ENCODE measurements at places on chromosomes 12 and 14. TPM values are rescaled to one million over a fixed set of nuclear protein-coding genes. Genes with fewer than 3 reads are reported as not detected.

DNA sequence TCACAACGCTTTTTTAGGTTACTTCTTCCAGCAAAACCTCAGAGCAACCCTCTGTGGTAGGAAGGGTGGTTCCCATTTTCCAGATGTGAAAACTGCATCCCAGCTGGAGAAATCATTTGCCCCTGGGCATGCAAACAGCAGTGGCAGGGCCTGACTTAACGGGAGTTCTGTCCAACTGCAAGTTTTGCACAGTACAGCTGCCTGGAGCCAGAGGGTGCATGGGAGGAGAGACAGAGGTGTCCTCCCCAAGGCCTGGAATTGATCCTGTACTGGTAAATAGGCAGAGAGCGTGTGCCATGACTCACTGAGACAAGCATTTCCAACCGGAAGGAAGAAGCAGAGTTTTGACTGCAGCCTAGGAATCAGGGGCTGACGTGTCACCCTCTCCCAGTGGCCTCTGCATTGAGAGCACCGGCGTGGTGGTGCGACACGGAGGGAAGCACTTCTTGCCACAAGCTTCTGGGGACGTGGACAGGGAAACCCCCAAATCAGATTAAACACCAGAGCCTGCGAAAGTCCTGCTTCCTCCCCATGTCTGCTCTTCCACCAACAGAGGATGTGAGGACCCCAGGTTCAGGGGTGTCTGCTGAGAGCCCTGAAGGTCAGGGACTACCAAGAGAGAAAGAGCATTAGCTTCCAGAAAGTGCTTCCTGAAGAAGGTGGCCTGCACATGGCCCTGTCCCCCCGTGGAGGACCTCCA, 19.0 kb upstream of the SERPINA4 start:
- peak; percentile 54 for DNase-seq
- H3K4me3 ChIP-seq: no peak overlapping the region
- peaks cover 14% of the 10 kb centered on the region for H3K4me1 ChIP-seq

- no peaks in the 10 kb centered on the region for H3K36me3 ChIP-seq
- no peak for DNase-seq
- H3K4me3 ChIP-seq: no peak overlapping the region
- H3K27me3 ChIP-seq: no peaks in the 10 kb centered on the region
- peak overlapping the region; percentile 79 for H3K27ac ChIP-seq
- peaks cover 44% of the 10 kb centered on the region for H3K4me1 ChIP-seq
Measured at GRCh38 chr12:2302711-2303580, 250.2 kb downstream of the CACNA1C start.

DNA sequence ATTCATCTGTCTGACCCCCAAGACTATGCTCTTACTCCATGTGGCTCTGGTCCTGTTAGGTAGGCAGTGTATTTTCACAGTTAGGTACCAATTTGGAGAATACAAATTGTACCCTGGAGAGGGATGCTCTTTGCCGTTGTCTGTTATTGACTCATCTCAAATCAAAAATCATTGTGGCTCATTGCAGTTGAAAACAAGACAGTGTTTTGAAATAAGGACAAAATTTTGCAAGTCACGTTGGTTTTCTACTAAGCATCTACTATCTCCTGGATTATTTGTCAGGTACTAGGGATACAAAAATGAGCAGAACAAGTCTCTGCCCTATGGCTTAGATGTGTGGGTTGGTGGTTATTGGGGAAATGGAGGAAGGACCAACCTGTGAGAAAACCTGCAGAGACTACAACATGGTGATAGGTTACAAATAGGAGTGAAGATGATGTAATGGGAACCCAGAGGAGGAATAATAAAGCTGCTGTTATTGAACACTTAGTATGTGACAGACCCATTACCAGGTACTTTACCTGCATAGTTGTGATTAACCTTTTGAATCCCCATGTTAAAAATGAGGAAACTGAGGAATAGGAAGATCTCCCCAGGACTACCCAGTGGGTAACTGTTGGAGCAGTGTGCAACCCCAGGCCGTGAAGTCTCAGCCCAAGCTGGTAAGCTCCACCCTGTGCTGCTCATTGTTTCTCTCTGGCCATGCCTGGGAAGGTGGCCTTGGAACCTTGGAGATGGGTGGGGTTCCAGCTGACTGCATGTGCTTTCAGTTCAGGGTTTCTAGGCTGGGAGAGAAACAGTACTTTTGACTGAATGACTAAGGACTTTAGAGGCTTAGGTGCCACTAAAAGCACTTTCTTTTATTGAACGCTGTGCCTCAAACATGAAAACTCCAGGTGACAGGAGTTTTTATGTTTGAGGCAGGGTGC, 72.9 kb upstream of the SRSF5 start:
- no peaks in the 10 kb centered on the region for H3K27me3 ChIP-seq
- H3K4me1 ChIP-seq: peaks cover 54% of the 10 kb centered on the region
- no peak overlapping the region for H3K4me3 ChIP-seq

DNA sequence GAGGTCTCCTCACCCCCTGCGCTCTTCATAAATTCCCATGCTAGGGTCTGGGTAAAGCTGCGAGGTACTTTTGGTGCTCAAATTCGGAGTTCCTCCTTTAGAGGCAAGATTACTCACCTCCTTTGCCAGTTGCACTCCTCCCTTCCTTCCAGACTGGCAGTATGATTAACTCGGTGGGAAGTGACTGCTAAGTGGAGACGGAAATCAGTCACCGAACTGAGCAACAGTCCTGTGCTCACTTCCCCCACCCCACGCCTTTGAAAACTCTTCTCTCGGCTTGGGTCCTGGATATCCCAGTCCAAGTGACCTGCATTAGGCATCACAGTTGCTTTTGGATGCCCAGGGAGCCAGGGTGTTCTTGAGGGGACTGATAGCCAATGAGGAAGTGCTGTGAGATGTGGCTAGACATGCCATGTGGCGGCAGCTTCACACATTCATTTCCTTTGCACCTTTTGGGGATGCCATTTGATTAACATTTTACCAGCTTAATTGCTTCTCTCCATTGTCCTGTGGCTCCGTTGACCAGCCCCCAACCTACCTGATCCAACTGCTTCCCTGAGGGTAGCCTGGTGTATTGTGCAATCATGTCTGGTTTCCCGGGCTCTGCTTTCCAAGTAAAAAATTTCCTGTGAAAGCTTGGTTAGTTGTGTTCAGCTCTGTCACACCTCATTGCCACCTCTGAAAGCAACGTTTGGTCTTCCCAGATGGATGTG, 840 bp downstream of the PNP start:
- H3K4me1 ChIP-seq: peaks cover 11% of the 10 kb centered on the region
- peaks cover 19% of the 10 kb centered on the region for H3K36me3 ChIP-seq
- peak overlapping the region; percentile 70 for H3K4me3 ChIP-seq
- H3K27me3 ChIP-seq: no peaks in the 10 kb centered on the region
- H3K27ac ChIP-seq: peak overlapping the region; percentile 89
- DNase-seq: no peak

DNA sequence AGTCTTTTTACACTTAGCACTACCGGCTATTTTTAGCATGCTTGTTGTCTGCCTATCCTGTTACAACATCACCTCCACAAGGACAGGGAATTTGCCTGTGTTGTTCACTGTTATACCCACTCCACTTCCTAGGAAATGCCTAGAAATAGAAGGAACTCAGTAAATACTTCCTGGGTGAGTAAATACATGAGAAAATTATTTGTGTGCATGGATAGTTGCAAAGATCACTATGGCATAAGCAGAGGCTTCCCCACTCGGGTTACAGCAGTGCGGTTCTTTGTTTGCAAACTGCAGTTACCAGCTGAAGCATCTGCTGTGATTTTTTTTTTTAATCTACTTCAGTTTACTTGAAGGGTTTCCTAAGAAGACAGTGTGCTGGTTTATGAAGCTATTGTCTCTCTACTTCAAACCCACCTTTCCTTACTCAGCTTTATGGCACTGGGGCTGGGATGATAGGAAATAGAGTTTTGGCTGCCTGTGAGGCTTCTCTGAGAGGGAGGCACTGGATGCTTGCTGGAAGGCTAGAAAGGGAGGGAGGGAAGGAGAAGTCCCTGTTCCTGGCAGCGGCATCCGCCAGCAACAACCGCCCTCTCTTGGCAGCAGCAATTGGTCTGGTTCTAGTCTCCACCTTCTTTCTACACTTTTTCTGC, 29.0 kb downstream of the PDE6H start:
- no peak overlapping the region for H3K4me3 ChIP-seq
- H3K27me3 ChIP-seq: no peaks in the 10 kb centered on the region
- H3K36me3 ChIP-seq: no peaks in the 10 kb centered on the region
- DNase-seq: no peak
- H3K4me1 ChIP-seq: peaks cover 15% of the 10 kb centered on the region

- DNase-seq: no peak
- no peaks in the 10 kb centered on the region for H3K36me3 ChIP-seq
- H3K27me3 ChIP-seq: no peaks in the 10 kb centered on the region
- no peak overlapping the region for H3K27ac ChIP-seq
- H3K4me3 ChIP-seq: no peak overlapping the region
Measured at GRCh38 chr12:107360482-107360881, 267.1 kb upstream of the CRY1 start.

- no peak for DNase-seq
- no peaks in the 10 kb centered on the region for H3K4me1 ChIP-seq
- no peak overlapping the region for H3K4me3 ChIP-seq
- no peaks in the 10 kb centered on the region for H3K27me3 ChIP-seq
- no peak overlapping the region for H3K27ac ChIP-seq
Measured at GRCh38 chr14:93643676-93644075, 144.6 kb downstream of the PRIMA1 start.

- H3K4me1 ChIP-seq: peaks cover 53% of the 10 kb centered on the region
- DNase-seq: peak; percentile 97
- no peaks in the 10 kb centered on the region for H3K27me3 ChIP-seq
- no peaks in the 10 kb centered on the region for H3K36me3 ChIP-seq
- H3K27ac ChIP-seq: peak overlapping the region; percentile 99
- H3K4me3 ChIP-seq: peak overlapping the region; percentile 96
Measured at GRCh38 chr12:57844709-57845477, 1.6 kb downstream of the CTDSP2 start.

- H3K4me1 ChIP-seq: peaks cover 23% of the 10 kb centered on the region
- no peaks in the 10 kb centered on the region for H3K27me3 ChIP-seq
- H3K27ac ChIP-seq: no peak overlapping the region
- no peak for DNase-seq
- H3K36me3 ChIP-seq: no peaks in the 10 kb centered on the region
Measured at GRCh38 chr12:53567961-53568808, 58.0 kb downstream of the ATF7 start.

GRCh38 chr12:132413931-132414588, 75.9 kb upstream of the FBRSL1 start:
- H3K4me3 ChIP-seq: no peak overlapping the region
- H3K27me3 ChIP-seq: no peaks in the 10 kb centered on the region
- H3K36me3 ChIP-seq: no peaks in the 10 kb centered on the region
- DNase-seq: no peak
- H3K4me1 ChIP-seq: peaks cover 9% of the 10 kb centered on the region

DNA sequence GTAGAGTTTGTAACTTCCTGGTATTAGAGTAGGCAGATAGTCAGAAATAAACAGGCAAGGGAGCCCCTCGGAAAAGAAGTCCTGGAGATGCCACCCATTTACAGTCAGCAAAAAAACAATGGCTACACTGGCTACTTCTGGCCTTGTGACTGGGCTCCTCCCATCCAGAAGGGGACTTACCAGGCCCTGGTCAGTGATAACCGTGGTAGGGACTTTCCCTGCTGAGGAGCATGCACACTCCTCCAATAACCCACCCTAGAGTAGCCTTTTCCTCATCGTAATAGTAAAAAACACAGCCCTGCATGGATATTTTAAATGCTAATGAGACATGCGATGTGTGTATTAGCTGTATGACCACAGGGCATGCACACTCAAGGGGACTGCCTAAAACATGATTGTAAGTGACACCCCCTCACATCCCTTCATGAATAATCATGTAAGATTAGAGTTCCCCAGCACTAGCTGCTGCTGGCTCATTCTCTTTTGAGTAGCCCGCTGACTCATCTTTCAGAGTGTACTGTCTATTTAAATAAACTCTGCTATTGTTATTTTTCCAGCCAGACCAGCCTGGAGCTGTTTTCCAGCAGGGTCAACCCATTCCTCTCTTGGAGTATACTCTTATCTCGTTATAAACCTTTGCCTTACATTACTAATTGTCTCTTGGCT, 413.8 kb upstream of the TMTC1 start:
- H3K27me3 ChIP-seq: no peaks in the 10 kb centered on the region
- H3K4me1 ChIP-seq: peaks cover 6% of the 10 kb centered on the region
- no peaks in the 10 kb centered on the region for H3K36me3 ChIP-seq
- H3K27ac ChIP-seq: no peak overlapping the region
- H3K4me3 ChIP-seq: no peak overlapping the region

- H3K36me3 ChIP-seq: no peaks in the 10 kb centered on the region
- no peaks in the 10 kb centered on the region for H3K4me1 ChIP-seq
- H3K27me3 ChIP-seq: no peaks in the 10 kb centered on the region
- no peak for DNase-seq
- H3K27ac ChIP-seq: no peak overlapping the region
Measured at GRCh38 chr12:32089586-32089985, 17.1 kb upstream of the BICD1 start.

- no peak overlapping the region for H3K27ac ChIP-seq
- H3K27me3 ChIP-seq: no peaks in the 10 kb centered on the region
- peaks cover 25% of the 10 kb centered on the region for H3K36me3 ChIP-seq
- H3K4me3 ChIP-seq: no peak overlapping the region
- no peaks in the 10 kb centered on the region for H3K4me1 ChIP-seq
Measured at GRCh38 chr12:112992541-112993398, 14.5 kb downstream of the OAS2 start.

- peaks cover 57% of the 10 kb centered on the region for H3K36me3 ChIP-seq
- peaks cover 43% of the 10 kb centered on the region for H3K4me1 ChIP-seq
- H3K27me3 ChIP-seq: no peaks in the 10 kb centered on the region
- H3K4me3 ChIP-seq: no peak overlapping the region
- DNase-seq: no peak
Measured at GRCh38 chr12:108565976-108566375, 3.6 kb downstream of the ISCU start.

- H3K4me3 ChIP-seq: no peak overlapping the region
- H3K27ac ChIP-seq: no peak overlapping the region
- no peaks in the 10 kb centered on the region for H3K4me1 ChIP-seq
- no peak for DNase-seq
Measured at GRCh38 chr12:20423557-20423956, 55.2 kb downstream of the PDE3A start.

The CLEC4D gene
- total RNA-seq: not detected

The GPR135 gene
- 6.4 TPM for total RNA-seq

The PTCSC3 gene
- total RNA-seq: not detected

The MSI1 gene
- total RNA-seq: 3.7 TPM

The KRT74 gene
- not detected for total RNA-seq

The PDE3A gene
- 9.6 TPM for total RNA-seq

The CTSG gene
- total RNA-seq: 1.5 TPM

Measured in vagina (tissue), 2 donors.